Upper lobe of left lung (tissue), 6 donors: ENCODE measurements at places on chromosomes 7 and 10. TPM values are rescaled to one million over a fixed set of nuclear protein-coding genes. Genes with fewer than 3 reads are reported as not detected.

Gene FIGNL1
- total RNA-seq = 1.9 TPM

Gene AEBP1
- total RNA-seq = 51.0 TPM

GRCh38 chr10:18501198-18501597 is 150.2 kb downstream of the NSUN6 start:
- H3K27me3 ChIP-seq = no peaks in the 10 kb centered on the region
- H3K4me1 ChIP-seq = no peaks in the 10 kb centered on the region
- no peak for DNase-seq
- no peak overlapping the region for H3K4me3 ChIP-seq

DNA sequence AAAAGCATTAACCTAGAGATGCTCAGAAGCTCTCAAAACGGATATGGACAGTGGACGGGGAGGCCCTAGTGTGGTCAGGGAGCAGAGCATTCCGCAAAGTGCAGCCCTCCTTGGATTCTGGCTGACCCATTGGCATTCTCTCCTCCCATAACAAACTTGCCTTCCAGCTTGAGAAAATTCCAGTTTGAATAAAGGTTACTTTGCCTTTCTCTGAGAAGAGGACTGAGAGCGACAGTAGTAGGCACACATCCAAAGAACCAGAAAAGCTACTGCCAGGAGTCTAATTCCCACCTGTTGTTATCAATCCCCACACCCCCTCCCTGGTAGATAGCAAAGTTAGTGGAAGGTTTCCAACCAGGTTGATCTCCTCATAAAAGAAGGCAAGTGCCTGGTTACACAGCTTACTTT is 84.7 kb upstream of the TRIL start:
- no peaks in the 10 kb centered on the region for H3K4me1 ChIP-seq
- no peak for DNase-seq
- no peaks in the 10 kb centered on the region for H3K27me3 ChIP-seq

DNA sequence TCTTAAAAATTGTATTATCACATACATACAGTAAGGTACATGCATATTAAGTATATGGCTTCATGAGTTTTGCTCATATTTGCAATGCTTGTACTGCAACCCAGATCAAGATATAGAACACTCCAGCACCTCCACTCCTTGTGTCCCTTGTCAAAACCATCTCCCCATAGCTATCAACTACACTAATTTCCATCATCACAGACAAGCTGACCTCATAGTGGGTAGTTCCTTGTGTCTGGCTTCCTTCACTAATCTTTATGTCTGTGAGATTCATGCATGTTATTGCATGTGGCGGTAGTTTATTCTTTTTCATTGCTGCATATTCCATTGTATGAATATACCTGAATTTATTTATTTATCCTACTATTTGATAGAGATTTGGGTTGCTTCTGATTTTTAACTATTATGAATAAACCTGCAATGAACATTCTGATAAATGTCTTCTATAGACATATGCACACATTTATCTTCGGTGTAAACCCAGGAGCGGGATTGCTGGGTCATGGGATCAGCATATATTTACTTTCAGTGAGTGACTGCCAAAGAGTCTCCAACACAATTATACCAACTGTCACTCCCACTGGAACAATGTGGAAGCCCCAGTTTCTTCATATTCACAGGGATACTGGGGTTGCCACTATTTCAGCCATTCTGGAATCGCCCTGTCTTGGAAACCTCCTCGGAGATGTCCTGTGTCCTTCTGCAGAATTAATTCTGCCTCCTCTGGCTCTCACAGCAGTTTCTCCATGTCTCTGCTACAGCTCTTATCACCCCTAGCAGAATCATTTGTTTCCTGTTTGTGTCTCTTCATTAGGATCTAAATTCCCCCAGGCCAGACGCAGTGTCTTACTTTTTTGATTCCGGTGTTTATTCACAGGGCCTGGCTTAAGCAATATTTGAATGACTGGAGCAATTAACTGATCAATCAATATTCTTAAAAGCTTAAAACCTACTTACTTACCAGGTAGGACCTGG is 14.7 kb upstream of the ADAM12 start:
- H3K36me3 ChIP-seq = no peaks in the 10 kb centered on the region
- H3K27me3 ChIP-seq = no peaks in the 10 kb centered on the region
- no peak overlapping the region for H3K27ac ChIP-seq
- no peak for DNase-seq
- H3K4me1 ChIP-seq = no peaks in the 10 kb centered on the region

DNA sequence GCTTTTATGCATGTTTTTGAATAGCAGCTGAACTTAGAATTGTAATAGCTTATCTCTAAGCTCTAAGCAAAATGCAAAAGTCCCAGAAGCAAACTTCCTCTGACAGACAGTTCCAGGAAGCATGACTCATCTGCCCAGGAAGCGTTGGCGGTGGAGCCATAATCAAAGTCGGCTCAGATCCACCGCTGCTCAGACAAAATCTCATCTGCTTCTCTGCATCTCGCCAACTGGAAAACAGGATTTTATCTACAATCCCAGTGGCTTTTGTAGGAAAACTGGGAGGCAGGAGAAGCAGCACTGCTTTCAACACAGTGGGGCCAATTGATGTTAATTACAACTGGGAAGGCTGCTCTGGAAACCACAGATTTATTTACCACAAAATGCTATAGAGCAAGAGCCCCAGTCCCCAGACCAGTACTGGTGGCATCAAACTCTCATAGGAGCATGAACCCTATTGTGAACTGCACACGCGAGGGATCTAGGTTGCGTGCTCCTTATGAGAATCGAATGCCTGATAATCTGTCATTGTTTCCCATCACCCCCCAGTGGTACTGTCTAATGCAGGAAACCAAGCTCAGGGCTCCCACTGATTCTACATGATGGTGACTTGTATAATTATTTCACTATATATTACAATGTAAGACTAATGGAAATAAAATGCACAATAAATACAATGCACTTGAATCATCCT is 99.9 kb downstream of the CUBN start:
- H3K27me3 ChIP-seq = no peaks in the 10 kb centered on the region
- no peaks in the 10 kb centered on the region for H3K36me3 ChIP-seq
- peak overlapping the region; percentile 71 for H3K27ac ChIP-seq
- H3K4me3 ChIP-seq = peak overlapping the region; percentile 17
- peaks cover 51% of the 10 kb centered on the region for H3K4me1 ChIP-seq

GRCh38 chr10:118259288-118259906 is 82.7 kb downstream of the FAM204A start:
- H3K36me3 ChIP-seq = no peaks in the 10 kb centered on the region
- no peaks in the 10 kb centered on the region for H3K27me3 ChIP-seq
- no peak overlapping the region for H3K27ac ChIP-seq
- no peaks in the 10 kb centered on the region for H3K4me1 ChIP-seq
- DNase-seq = no peak

GRCh38 chr10:91564508-91564907 is 68.4 kb downstream of the PPP1R3C start:
- H3K27me3 ChIP-seq = no peaks in the 10 kb centered on the region
- H3K36me3 ChIP-seq = no peaks in the 10 kb centered on the region
- H3K4me1 ChIP-seq = no peaks in the 10 kb centered on the region
- no peak overlapping the region for H3K4me3 ChIP-seq

Gene ANKRD61
- not detected for total RNA-seq

GRCh38 chr7:42236266-42236975 is 588 bp downstream of the GLI3 start:
- peaks cover 33% of the 10 kb centered on the region for H3K4me1 ChIP-seq
- peak overlapping the region; percentile 86 for H3K27ac ChIP-seq
- H3K4me3 ChIP-seq = peak overlapping the region; percentile 63
- DNase-seq = peak; percentile 91

Gene GLI3
- total RNA-seq = 10.8 TPM

DNA sequence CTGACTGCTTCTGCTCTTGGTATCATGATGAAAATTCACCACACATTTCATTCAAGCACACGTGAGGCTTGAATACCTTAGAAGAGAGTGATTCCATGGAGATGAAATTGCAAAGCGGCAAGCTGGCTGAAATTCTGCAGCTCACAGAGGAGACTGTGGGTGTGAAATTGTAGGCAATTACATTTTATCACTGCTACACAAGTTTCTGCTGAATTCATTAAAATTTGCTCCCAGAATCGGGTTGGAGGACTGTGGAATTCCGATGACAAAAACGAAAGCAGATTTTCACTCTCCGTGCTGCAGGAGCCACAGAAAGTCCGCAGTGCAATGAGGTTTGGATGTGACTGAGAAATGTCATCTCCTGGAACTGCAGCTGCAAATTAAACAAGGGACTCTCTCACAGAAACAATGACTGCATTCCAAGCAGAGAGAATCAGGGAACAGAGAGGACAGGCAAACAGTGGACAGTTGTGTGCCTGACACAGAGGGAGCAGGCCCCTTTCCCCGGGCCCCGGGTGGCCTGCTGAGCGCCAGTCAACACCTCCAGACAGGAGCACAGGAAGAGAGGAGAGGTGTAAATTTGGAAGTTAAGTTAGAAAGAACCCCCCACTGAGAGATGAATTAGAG is 109.1 kb downstream of the C10orf90 start:
- DNase-seq = peak; percentile 66
- no peaks in the 10 kb centered on the region for H3K36me3 ChIP-seq
- no peaks in the 10 kb centered on the region for H3K4me1 ChIP-seq
- H3K4me3 ChIP-seq = no peak overlapping the region

DNA sequence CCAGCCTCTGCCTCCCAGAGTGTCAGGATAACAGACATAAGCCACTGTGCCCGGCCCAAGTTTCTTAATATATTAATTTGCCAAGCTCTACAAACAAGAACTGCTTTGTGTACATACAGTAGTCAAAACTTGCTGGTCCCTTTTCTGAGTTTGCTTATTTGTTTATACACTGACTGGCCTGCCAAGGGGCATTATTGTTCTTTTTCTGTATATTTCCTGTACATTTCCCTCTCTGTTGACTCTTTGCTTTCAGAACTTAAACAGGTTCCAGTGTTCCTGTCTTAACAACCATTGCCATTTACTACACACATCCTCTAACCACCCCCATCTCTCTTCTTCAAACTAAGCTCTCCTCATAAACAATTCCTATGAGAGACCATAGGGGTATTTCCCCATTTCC is 61.5 kb upstream of the RPA3 start:
- H3K36me3 ChIP-seq = no peaks in the 10 kb centered on the region
- H3K4me3 ChIP-seq = no peak overlapping the region
- H3K27me3 ChIP-seq = no peaks in the 10 kb centered on the region
- no peaks in the 10 kb centered on the region for H3K4me1 ChIP-seq
- DNase-seq = no peak

Gene CHRM2
- total RNA-seq = 3.9 TPM

Gene ZNF736
- 8.5 TPM for total RNA-seq

GRCh38 chr10:44724415-44725174 is 186.5 kb upstream of the TMEM72 start:
- DNase-seq = no peak
- H3K36me3 ChIP-seq = no peaks in the 10 kb centered on the region
- no peak overlapping the region for H3K27ac ChIP-seq
- no peak overlapping the region for H3K4me3 ChIP-seq
- H3K27me3 ChIP-seq = no peaks in the 10 kb centered on the region

GRCh38 chr10:101867931-101868330 is 24.3 kb upstream of the KCNIP2 start:
- H3K4me1 ChIP-seq = no peaks in the 10 kb centered on the region
- no peaks in the 10 kb centered on the region for H3K36me3 ChIP-seq
- no peak for DNase-seq
- H3K27ac ChIP-seq = no peak overlapping the region
- no peaks in the 10 kb centered on the region for H3K27me3 ChIP-seq

- peaks cover 27% of the 10 kb centered on the region for H3K4me1 ChIP-seq
- peak overlapping the region; percentile 85 for H3K27ac ChIP-seq
- no peak for DNase-seq
- no peaks in the 10 kb centered on the region for H3K27me3 ChIP-seq
Measured at GRCh38 chr10:122128357-122128756, 139.4 kb downstream of the TACC2 start.

GRCh38 chr7:68547181-68547580 is 1051.1 kb upstream of the AUTS2 start:
- H3K27me3 ChIP-seq = no peaks in the 10 kb centered on the region
- no peak for DNase-seq
- no peaks in the 10 kb centered on the region for H3K4me1 ChIP-seq
- no peaks in the 10 kb centered on the region for H3K36me3 ChIP-seq
- H3K4me3 ChIP-seq = no peak overlapping the region
- H3K27ac ChIP-seq = no peak overlapping the region

DNA sequence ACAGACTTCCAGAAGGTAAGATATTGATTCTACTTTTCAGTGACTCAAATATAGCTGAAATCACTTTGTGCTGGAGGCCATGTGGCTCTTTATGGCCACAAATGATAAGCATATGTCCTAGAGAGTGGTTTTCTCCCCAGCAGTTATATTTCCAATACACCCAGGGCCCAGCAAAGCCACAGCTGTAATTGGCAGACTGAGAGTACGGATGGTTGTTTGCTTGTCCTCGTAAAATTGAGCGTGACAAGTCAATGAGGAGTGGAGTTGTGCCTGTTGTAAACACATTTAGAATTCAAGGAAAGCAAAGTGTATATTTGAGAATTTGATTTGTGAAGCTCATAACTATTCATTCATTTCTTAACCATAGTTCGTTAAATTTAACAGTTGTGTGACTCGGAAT is 201.8 kb downstream of the LHFPL3 start:
- H3K36me3 ChIP-seq = no peaks in the 10 kb centered on the region
- no peaks in the 10 kb centered on the region for H3K4me1 ChIP-seq
- no peaks in the 10 kb centered on the region for H3K27me3 ChIP-seq

- H3K27me3 ChIP-seq = no peaks in the 10 kb centered on the region
- H3K27ac ChIP-seq = no peak overlapping the region
- no peaks in the 10 kb centered on the region for H3K36me3 ChIP-seq
- no peaks in the 10 kb centered on the region for H3K4me1 ChIP-seq
- DNase-seq = no peak
Measured at GRCh38 chr7:128447941-128448564, 7.6 kb upstream of the HILPDA start.
